ENCODE measurements at places on chromosomes 11 and 22.

- DNase-seq, result no peak
Measured at GRCh38 chr11:116577273-116577672, 195.5 kb downstream of the BUD13 start.

- DNase-seq, result peak; percentile 3
Measured at GRCh38 chr11:109133159-109133558, 288.8 kb upstream of the C11orf87 start.

GRCh38 chr22:46070215-46070802 lies 80.0 kb upstream of the PPARA start:
- DNase-seq, result peak; percentile 71

DNA sequence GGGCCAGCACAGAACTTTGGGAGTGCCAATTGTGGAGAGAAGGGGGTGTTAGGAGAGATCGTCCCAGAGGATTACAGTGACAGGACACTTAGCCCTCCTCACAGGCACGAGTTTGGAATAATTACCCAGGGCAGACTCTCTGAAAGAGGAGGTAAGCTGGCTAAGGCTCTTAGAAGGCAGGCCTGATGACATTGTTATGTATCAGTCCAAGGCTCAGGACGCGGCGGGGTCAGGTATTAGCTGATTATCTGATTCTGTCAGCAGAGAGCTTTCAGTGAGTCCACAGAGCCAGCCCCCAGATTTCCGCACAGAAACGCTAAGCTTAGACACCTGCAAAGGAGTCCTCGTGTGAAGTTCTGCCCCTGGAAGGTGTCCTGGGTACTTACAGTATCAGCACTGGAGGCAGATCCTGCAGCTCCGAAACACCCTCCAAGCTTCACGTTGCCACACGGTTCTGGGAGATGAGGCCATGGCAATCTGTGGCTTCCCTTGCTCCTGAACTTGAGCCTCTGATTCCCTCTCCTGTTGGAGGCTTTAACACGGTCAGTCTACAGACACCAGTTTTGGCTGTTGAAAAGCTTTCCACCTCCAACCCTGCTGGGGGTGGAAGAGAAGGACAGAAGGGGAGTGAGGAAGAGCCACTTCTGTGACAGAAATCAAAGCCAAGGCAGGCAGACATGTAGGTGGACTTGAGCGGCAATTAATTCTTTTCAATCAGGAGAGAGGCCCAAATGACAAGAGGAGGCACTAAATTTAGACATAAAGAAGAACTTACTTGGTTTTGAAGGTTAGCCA lies 123.6 kb upstream of the CADM1 start:
- no peak for DNase-seq

- DNase-seq, result no peak
Measured at GRCh38 chr11:19793326-19793725, 80.7 kb downstream of the NAV2 start.

DNA sequence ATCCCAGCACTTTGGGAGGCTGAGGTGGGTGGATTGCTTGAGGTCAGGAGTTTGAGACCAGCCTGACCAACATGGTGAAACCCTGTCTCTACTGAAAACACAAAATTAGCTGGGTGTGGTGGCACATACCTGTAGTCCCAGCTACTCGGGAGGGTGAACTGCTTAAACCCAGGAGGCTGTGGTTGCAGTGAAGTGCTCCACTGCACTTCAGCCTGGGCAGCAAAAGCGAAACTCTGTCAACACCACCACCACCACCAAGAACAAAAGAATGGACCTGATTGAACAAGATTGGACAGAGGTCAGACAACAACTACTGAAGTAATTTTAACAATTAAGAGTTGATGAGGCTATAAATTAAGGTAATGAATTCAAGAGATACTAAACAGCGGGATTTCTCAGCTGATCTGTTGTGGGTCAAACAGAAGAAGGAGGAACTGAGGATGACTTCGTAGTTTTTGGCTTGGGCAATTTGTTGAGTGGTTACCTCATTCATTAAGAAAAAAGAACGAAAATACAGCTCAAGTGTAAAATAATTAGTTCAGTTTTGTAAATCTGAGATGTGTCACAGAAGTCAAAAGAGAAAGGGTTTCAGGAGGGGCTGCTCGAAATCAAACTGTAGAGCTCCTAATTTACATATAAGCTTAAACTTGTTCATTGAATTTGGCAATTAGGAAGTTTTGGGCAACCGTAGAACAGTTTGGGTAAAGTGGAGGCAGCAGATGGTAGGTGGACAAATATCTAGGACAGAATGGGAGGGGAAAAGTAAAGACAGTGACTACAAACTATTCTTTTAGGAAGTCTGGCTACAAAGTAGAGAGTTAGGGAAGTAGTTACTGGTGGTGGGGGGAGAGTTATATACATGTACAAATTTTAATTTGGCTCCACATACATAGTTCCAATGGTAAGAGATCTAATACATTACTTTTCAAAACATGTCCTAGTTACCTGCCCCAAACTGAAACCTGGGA lies 4.5 kb downstream of the IL18 start:
- DNase-seq, result peak; percentile 57

- no peak for DNase-seq
Measured at GRCh38 chr11:116360221-116360941, 412.4 kb downstream of the BUD13 start.

DNA sequence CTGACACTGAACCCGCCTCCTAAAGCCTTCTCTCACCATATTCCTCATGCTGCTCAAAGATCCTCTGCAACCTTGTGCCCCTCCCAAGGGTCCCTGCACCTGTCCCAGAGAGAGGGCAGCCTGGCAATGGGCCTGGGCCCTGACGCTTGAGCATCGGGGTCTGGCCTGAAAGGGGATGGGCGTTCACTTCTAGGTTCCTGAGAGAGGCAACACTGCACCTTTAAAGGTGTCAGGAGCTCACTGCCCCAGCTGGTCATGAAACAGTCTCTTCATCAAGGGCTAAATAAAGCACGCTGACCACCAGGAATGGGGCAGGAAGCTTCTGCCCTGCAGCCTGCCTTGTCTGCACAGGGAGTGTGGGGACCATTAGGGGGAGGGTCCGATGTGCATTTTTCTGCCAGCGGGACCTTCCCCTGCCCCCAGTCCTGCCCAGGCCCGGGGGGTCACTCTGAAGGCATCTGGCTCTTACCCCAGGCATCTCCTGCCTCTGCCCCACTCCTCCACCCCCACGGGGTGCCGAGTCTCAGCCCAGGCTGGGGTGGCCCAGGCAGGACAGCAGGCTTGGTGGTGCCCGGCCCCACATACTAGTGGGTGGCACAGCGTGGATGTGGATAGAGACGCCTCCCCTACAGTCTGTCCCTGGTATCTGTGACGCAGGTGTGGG lies 3.5 kb downstream of the C11orf21 start:
- no peak for DNase-seq

- no peak for DNase-seq
Measured at GRCh38 chr11:64007160-64007628, 21.0 kb downstream of the OTUB1 start.

- no peak for DNase-seq
Measured at GRCh38 chr11:117744471-117745150, 52.4 kb downstream of the DSCAML1 start.

- DNase-seq, result no peak
Measured at GRCh38 chr11:15711311-15711710, 596.6 kb downstream of the INSC start.

GRCh38 chr22:29979777-29980321 lies 96.9 kb downstream of the MTMR3 start:
- no peak for DNase-seq

DNA sequence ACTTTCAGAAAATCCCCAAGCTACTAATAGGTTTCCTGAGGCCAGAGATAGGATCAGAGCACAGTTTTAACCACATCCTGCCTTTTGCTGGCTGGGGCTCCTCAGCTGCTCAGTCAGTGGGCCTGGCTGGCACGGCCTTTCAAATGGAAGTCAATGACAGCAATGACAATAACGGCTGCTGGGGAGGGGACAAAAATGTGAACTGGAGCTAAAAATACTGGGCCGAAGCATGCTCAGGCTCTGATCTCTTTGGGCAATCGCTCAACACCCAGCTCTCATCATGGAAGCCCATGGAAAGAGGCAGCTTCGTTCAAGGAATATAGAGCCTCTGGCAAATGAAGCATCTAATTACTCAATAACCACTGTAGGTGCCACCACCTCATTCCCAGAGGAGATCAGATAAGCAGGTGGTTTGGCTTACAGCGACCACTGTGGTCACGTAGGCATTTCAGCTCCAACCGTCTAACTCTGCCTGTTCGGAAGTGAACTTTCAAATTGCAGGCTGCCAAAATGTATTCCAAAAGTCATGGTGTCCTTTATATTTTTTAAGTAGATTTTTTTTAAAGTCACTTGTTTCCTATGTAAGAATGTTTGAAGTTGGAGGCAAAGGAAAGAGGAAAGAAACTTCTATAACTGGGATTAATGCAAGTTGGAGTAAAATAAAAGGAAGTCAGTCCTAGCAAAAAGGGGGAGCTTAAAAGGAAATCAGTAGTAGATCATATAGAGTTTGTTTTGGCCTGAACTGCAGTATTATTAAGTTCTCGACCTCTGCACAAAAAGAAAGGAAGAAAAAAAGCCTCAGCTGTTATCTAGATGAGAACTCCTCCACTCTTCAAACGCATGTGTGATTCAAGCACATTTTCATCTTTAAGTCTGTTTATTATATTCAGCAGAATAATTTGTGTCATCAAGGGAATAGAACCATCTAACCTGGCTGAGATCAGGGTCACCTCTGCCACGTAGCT lies 14.1 kb downstream of the WT1 start:
- peak; percentile 55 for DNase-seq

- peak; percentile 65 for DNase-seq
Measured at GRCh38 chr22:26428515-26429457, at the start of gene ASPHD2. Gene ASPHD2, plus strand, starts transcription at chr22:26429260. Its CDS starts 4,356 bp downstream, at chr22:26433616.

- no peak for DNase-seq
Measured at GRCh38 chr11:79388201-79388600, 52.6 kb downstream of the TENM4 start.

DNA sequence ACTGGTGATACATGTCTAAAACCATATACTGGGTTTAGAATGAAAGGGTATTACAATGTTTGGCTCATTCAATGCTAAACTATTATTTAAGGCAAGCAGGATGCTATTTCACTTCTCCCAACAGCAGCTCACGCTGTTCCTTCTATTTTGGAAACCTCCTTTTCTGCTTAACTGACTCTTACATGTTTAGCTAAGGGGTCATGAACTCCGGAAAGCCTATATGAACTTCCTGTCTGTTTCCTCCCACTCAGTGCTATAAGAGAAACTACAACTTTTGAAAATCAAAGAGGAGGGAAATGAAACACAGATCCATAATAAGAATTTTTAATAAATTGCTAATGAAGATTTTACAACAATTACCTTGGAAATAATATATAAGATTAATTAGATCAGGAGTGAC lies 30.9 kb downstream of the SLC36A4 start:
- DNase-seq, result no peak

DNA sequence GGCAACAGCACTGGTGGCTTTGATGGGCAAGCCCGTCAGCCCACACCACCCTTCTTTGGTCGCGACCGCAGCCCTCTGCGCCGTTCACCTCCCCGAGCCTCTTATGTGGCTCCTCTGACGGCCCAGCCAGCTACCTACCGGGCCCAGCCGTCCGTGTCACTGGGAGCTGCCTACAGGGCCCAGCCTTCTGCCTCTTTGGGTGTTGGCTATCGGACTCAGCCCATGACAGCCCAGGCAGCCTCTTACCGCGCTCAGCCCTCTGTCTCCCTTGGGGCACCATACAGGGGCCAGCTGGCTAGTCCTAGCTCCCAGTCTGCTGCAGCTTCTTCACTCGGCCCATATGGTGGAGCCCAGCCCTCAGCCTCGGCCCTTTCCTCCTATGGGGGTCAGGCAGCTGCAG lies 8.0 kb downstream of the RBM14 start:
- DNase-seq, result no peak

- DNase-seq, result no peak
Measured at GRCh38 chr22:35835998-35836691, 118.5 kb downstream of the APOL5 start.

DNA sequence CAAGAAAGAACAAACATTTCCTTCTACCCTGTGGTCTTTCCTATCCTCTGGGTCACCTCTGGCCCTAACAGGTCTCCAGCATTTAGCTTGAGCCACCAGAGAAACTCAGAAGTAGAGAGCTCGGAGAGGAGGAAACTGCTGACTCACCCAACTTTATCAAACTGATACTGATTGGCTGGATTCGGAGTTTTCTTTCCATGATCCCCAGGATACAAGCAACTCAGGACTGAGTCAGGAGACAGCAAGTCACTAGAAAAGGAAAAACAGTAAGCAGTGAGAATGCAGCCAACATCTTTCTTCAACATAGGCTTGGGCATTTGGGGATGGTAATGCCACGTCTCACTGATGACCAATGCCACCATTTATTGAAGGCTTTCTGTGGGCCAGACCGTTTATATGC lies 32.7 kb downstream of the THOC5 start:
- DNase-seq, result no peak

GRCh38 chr11:79439410-79439885 lies 1.4 kb downstream of the TENM4 start:
- DNase-seq, result no peak

DNA sequence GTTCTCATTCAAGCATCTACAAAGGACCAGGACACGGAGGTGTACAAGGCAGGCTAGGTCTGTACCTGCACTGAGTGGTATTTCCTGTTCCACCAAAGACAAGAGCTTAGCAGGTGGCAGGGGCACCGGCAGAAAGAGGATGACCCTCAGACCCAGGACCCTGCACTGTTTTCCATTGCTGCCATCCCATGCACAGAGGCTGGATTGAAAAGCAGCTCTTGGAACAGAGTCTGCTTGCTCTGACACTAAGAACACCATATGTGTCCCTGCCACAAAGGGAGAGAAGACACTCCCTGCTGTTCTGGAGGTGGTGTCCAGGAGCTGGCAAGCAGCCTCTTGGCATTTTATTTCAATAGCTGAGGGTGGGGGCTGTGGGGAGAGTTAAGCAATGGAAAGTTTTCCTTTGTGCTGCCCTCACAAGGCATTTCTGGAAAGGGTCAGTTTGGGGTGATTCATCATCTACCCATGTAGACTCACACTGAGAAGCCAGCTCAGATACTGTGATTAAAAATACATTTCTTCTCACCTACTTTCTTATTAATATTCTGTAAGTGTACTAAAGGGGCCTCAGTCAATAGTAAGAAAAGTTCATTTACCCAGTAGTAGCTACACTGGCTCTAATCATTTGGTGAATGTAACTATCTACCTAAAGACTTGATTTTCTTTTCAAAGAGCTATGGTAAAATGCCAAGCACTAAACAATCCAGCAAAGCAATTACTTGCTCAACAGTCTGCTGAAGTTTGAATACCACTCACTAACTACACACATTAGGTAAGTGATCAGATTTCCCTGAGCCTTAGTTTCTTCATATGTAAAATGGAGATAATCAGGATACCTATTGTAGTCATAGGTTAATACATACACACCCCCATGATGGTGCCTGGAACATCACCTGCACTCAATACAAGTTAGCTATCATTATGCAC lies 55.2 kb downstream of the SLC1A2 start:
- no peak for DNase-seq

- no peak for DNase-seq
Measured at GRCh38 chr11:48107188-48107704, 109.4 kb upstream of the OR4B1 start.

GRCh38 chr22:48838846-48839730 lies 988.6 kb downstream of the BRD1 start:
- no peak for DNase-seq

GRCh38 chr11:112864672-112865071 lies 96.5 kb upstream of the NCAM1 start:
- DNase-seq, result no peak

- no peak for DNase-seq
Measured at GRCh38 chr11:63619967-63620366, 5.7 kb upstream of the PLAAT3 start.

GRCh38 chr11:102111787-102112508 lies 1.7 kb downstream of the YAP1 start:
- DNase-seq, result no peak

Data from HL-60 (cell line).